ENCODE measurements at places on chromosomes 6 and 20.

DNA sequence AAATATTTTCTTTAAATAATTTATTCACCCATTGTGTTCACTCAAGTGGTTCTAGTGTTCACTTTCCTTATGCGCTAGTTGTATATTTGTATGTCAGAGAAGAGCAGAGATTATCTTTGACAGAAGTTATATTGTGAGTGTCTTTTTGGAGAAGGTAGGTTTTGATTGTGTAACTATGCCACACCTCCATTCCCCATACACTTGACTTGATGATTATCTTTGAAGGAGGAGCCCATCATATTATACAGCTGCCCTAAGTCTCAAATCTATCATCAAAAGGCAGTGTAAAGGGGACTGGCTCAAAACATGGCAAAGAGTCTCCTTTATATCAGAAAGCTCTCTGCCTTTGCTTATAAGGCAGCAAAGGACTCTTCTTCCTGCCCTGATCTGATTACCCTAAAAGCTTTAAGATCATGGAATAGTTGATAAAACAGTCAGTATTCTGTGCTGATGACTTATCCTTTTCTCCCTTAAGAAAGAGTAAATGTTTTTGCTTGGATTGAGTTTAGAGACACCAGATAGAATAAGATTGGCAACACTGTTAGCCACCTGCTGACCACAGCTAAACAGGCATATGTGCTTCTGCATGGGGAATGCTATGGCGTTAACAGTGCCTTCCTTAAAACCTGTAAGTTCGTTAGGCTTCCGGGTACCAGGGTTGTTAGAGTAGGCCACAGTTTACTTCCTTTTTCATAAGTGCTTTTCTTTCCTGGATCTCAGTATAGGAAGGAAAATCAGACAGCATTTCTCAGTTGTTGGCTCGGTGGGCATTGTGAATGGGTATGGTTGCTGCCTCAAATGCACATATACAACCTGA is 22.6 kb downstream of the TOP1 start:
- H3K27me3 ChIP-seq: no peaks in the 10 kb centered on the region
- no peak overlapping the region for H3K27ac ChIP-seq
- DNase-seq: no peak
- no peaks in the 10 kb centered on the region for H3K36me3 ChIP-seq

DNA sequence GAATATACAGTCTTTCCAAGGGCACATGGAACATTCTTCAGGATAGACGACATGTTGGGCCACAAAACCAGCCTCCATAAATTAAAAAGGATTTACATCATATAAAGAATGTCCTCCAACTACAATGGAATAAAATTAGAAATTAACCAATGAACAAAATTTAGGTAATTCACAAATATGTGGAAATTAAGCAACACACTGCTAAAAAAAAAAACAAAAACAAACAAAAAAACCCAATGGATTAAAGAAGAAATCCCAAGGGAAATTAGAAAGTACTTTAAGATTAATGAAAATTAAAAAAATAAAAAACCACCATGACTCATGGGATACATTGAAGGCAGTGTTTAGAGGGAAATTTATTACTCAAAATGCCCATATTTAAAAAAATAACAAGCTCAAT is 21.4 kb upstream of the NT5E start:
- no peaks in the 10 kb centered on the region for H3K4me1 ChIP-seq
- H3K27me3 ChIP-seq: no peaks in the 10 kb centered on the region
- H3K36me3 ChIP-seq: no peaks in the 10 kb centered on the region
- DNase-seq: no peak

- H3K27me3 ChIP-seq: no peaks in the 10 kb centered on the region
- no peak for DNase-seq
- no peak overlapping the region for H3K27ac ChIP-seq
- no peaks in the 10 kb centered on the region for H3K36me3 ChIP-seq
Measured at GRCh38 chr20:1685304-1686052, 27.9 kb upstream of the SIRPG start.

- no peak overlapping the region for H3K27ac ChIP-seq
- no peaks in the 10 kb centered on the region for H3K36me3 ChIP-seq
- H3K4me1 ChIP-seq: peaks cover 7% of the 10 kb centered on the region
- no peaks in the 10 kb centered on the region for H3K27me3 ChIP-seq
- DNase-seq: no peak
- no peak overlapping the region for H3K4me3 ChIP-seq
Measured at GRCh38 chr6:157095084-157095483, 228.2 kb downstream of the TMEM242 start.

DNA sequence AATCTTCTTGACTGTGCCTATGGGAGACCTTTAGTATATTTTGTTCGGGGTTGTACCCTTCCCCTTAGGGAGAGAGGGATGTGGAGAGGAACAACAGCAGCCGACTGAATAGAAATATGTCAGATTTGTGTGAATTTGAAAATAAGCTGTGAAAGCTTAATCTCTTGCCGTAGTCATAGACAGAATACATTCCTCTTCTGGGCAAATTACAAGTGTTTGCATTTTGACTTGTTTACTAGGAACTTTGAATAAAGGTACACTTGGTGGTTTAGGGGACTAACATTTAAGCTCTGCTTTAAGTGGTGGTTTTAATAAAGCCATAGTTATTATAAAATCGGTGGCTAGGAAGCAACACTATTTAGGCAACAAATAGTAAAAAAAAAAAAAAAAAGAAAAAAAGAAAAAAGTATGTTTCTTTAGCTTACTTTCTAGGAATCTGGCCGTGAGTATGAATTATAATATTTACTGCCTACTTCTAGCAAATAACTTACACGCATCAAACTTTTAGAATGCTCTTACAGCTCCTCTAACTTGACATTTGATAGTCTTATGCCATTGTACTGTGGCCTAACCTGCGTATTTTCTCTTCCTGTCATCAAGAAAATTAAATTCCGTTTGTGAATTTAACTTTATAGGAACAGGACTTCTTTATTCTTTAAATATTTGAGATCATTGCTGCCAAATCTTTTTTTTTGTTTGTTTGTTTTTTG is 65.1 kb downstream of the ZBTB2 start:
- H3K27ac ChIP-seq: no peak overlapping the region
- no peaks in the 10 kb centered on the region for H3K36me3 ChIP-seq
- DNase-seq: no peak
- H3K27me3 ChIP-seq: no peaks in the 10 kb centered on the region
- no peaks in the 10 kb centered on the region for H3K4me1 ChIP-seq
- no peak overlapping the region for H3K4me3 ChIP-seq

- H3K4me1 ChIP-seq: no peaks in the 10 kb centered on the region
- no peak overlapping the region for H3K4me3 ChIP-seq
- H3K36me3 ChIP-seq: peaks cover 1% of the 10 kb centered on the region
- no peaks in the 10 kb centered on the region for H3K27me3 ChIP-seq
- H3K27ac ChIP-seq: no peak overlapping the region
- no peak for DNase-seq
Measured at GRCh38 chr20:47241345-47241781, 115.1 kb downstream of the ZMYND8 start.

GRCh38 chr20:37943501-37944455 is 40.9 kb downstream of the VSTM2L start:
- no peaks in the 10 kb centered on the region for H3K27me3 ChIP-seq
- no peaks in the 10 kb centered on the region for H3K4me1 ChIP-seq
- H3K36me3 ChIP-seq: no peaks in the 10 kb centered on the region
- no peak overlapping the region for H3K4me3 ChIP-seq
- H3K27ac ChIP-seq: no peak overlapping the region
- no peak for DNase-seq

DNA sequence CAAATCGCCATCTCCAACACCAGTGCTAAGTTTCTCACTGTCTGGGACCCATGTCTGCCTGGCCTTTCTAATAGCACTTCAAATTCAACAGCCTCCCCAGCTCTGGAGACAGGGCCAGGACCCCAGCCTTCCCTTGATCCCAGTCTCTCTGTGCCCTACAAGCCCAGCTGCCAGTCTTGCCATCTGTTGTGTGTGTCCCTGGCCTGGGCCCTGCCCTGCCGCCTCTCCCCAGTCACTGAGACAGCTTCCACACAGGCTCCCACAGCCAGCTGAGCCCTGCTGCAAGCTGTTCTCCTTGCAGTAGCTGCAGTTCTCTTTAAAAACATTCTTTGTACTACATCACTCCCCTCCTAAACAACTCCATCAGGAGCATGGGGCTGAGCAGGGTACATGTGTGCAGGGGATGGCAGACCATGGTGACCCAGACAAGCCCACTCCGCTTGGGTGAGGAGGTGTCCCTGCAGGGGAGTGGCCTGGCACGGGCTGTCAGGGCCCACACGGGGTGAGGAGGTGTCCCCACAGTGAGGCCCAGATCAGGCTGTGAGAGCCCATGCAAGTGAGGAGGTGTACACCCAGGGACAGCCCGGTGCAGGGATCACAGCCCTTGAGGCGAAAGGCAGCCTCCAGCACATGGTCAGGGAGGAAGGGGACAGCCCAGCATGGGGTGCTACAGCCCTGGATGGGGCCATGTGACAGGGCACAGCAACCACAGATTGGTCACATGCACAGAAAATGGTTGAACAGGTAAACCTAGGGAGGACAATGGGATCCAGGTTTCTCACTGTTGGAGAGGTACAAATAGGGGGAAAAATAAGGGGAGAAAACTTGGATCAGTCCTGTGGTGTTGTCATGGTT is 16.2 kb downstream of the CST7 start:
- DNase-seq: no peak

GRCh38 chr6:100879317-100879716 is 1.8 kb downstream of the ASCC3 start:
- H3K36me3 ChIP-seq: no peaks in the 10 kb centered on the region
- peaks cover 10% of the 10 kb centered on the region for H3K4me1 ChIP-seq
- DNase-seq: peak; percentile 76
- no peak overlapping the region for H3K4me3 ChIP-seq

DNA sequence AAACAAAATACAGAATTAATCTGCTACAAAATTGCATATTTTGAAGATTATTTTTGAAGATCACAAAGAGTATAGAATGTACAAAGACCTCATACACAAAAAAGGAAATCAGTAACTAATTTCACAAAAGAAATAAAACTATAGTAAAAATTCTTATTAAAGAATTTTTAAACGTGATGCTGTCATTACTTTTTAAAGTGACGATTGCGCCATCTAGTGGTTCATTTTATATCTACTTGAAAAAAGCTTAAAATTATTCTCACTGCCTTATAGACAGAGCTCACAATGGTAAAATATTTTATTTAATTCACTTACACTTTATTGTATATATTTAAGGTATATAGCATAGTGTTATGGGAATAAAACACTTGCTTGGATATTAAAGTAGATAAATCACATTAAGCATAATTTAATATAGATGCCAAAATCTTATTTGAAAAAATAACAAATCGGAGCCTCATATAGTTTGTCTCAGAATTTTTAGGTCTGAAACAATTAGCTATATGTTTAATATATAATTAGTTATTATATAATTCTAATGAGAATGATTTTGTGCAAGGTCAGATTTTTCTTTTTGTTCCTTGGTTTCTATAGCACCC is 128.8 kb downstream of the PHF3 start:
- DNase-seq: no peak
- H3K27me3 ChIP-seq: no peaks in the 10 kb centered on the region
- H3K27ac ChIP-seq: no peak overlapping the region
- H3K36me3 ChIP-seq: no peaks in the 10 kb centered on the region

DNA sequence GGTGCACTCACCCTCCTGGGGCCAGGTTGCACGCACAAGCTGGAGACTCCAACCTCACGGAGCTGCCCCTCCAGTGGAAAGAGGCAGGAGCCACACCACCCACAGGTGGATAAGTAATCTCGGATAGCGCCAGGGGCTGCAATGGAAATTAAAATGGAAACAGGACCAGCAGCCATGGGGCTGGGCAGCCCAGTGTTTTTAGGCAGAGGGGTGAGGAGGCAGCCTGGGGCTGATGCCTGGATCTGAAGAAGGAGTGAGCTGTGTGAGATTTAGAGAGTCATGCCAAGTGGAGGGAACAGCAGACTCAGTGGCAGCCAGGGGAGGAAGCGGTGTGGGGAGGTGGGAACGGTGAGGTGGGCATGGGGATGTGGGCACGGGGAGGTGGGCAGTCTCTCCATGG is 275.6 kb downstream of the SMOC2 start:
- no peak for DNase-seq
- H3K27me3 ChIP-seq: no peaks in the 10 kb centered on the region
- H3K27ac ChIP-seq: no peak overlapping the region
- no peak overlapping the region for H3K4me3 ChIP-seq
- no peaks in the 10 kb centered on the region for H3K4me1 ChIP-seq

DNA sequence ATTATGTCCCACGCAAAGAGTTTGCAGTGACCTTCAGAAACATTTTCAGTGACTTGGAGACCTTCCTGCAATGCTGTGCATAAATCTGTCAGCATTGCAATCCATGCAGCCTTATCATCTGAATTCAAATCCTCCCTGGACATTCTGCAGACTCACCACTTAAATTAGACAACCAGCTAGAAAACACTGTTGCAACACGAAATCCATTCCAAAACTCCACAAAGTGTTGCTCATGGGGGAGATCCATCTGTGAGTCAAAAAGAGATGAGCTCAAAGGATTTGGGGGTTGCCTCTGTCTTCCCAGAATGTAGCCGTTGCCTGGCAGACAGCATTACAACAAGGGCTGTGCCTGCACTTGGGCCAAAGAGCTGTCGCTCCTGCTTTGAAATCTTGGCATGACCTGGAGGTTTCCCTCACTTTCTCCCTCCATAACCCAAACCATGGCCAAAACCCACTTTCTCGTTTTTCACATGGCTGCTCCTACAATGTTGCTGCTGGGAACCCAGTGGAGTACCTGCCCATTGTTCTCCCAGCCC is 163.5 kb upstream of the CDYL start:
- H3K4me1 ChIP-seq: no peaks in the 10 kb centered on the region
- H3K36me3 ChIP-seq: no peaks in the 10 kb centered on the region
- no peaks in the 10 kb centered on the region for H3K27me3 ChIP-seq
- no peak for DNase-seq
- no peak overlapping the region for H3K4me3 ChIP-seq

- no peak overlapping the region for H3K27ac ChIP-seq
- H3K4me3 ChIP-seq: no peak overlapping the region
- H3K27me3 ChIP-seq: no peaks in the 10 kb centered on the region
- DNase-seq: peak; percentile 3
- no peaks in the 10 kb centered on the region for H3K4me1 ChIP-seq
Measured at GRCh38 chr6:114785235-114786127, 442.7 kb upstream of the HS3ST5 start.

GRCh38 chr20:38729767-38730166 is 5.5 kb downstream of the SLC32A1 start:
- no peak overlapping the region for H3K4me3 ChIP-seq
- H3K27me3 ChIP-seq: peaks cover 54% of the 10 kb centered on the region
- peaks cover 2% of the 10 kb centered on the region for H3K4me1 ChIP-seq
- no peak overlapping the region for H3K27ac ChIP-seq
- H3K36me3 ChIP-seq: no peaks in the 10 kb centered on the region

GRCh38 chr20:57261457-57262251 is 4.8 kb downstream of the BMP7 start:
- H3K36me3 ChIP-seq: no peaks in the 10 kb centered on the region
- H3K4me3 ChIP-seq: no peak overlapping the region
- no peak overlapping the region for H3K27ac ChIP-seq
- H3K4me1 ChIP-seq: peaks cover 7% of the 10 kb centered on the region
- peak; percentile 37 for DNase-seq

GRCh38 chr6:144134176-144134575 is 16.1 kb upstream of the STX11 start:
- H3K36me3 ChIP-seq: no peaks in the 10 kb centered on the region
- H3K27ac ChIP-seq: no peak overlapping the region
- no peak for DNase-seq
- H3K4me1 ChIP-seq: no peaks in the 10 kb centered on the region
- no peaks in the 10 kb centered on the region for H3K27me3 ChIP-seq

GRCh38 chr6:170278743-170279094 is 12.2 kb downstream of the DLL1 start:
- no peak overlapping the region for H3K27ac ChIP-seq
- no peak overlapping the region for H3K4me3 ChIP-seq
- no peak for DNase-seq
- H3K27me3 ChIP-seq: no peaks in the 10 kb centered on the region
